ENCODE measurements at places on chromosomes 2 and 18.

- peaks cover 25% of the 10 kb centered on the region for H3K36me3 ChIP-seq
- H3K4me1 ChIP-seq: peaks cover 47% of the 10 kb centered on the region
- no peak overlapping the region for H3K27ac ChIP-seq
- H3K27me3 ChIP-seq: no peaks in the 10 kb centered on the region
These were observed 77.8 kb downstream of the CTIF start for GRCh38 chr18:48616484-48617255.

DNA sequence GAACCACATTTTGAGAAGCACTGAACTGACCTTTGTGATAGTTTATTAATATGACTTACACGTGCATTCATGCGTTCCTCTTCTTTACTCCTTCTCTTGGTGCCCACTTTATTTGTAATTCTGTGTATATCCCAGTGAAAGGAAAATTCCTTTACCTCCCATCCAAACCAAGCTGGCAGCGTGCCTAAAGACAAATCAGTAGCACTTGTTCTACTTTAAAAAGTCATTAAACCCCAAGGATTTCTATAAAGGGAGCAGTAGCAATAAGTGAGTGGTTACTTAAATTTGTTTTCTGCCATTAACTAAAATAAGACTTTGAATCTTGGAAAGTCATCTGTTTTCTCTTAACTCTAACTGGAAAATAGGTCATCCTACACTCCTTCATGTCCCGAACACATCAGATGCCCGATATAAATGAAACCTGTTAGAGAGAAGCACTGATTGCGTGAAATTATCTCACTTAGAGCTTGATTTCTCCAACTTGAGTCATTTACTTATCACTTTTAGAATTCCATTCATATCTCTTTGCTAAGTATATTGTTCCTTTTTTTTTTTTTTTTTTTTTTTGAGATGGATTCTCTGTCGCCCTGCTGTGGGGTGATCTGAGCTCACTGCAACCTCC lies 10.7 kb downstream of the PIK3C3 start:
- no peak overlapping the region for H3K27ac ChIP-seq
- H3K36me3 ChIP-seq: peaks cover 85% of the 10 kb centered on the region
- no peak for DNase-seq
- no peaks in the 10 kb centered on the region for H3K27me3 ChIP-seq

DNA sequence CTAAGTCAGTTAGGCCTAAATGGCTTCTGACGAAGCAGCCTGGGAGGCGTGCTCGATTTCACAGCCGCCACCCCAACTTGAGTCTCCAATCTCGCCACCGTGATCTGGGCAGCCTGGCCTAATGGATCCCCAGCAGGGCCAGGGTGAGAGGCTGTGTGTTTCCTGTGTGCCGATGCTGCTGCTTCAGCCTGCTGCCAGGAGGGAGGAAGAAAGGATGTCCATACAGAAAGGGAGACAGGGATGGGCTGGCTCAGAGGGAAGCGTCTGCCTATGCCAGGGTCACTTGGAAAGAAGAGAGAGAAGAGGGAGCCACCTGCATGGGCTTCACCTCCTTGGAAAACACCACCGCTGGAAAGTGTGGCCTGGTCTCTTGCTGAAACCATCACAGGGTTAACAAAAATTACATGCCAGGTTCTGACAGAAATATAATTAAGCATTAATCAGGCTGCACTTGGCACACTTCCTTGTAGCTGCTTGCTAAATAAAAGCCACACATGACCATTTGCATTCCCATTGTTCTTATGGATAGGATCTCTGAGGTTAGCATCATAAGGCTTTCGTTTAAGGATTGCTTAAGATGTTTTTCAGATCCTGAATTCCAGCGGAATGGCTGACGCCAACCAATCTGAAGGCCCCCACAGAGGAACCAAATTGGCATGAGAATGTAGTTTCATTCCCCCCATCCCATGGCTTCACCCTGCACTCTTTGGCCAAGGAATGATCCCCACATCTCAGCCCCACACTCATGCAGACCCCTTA lies 108.8 kb upstream of the SLC1A4 start:
- H3K27ac ChIP-seq: no peak overlapping the region
- H3K36me3 ChIP-seq: no peaks in the 10 kb centered on the region
- H3K27me3 ChIP-seq: no peaks in the 10 kb centered on the region
- H3K4me1 ChIP-seq: peaks cover 20% of the 10 kb centered on the region
- no peak overlapping the region for H3K4me3 ChIP-seq
- no peak for DNase-seq

DNA sequence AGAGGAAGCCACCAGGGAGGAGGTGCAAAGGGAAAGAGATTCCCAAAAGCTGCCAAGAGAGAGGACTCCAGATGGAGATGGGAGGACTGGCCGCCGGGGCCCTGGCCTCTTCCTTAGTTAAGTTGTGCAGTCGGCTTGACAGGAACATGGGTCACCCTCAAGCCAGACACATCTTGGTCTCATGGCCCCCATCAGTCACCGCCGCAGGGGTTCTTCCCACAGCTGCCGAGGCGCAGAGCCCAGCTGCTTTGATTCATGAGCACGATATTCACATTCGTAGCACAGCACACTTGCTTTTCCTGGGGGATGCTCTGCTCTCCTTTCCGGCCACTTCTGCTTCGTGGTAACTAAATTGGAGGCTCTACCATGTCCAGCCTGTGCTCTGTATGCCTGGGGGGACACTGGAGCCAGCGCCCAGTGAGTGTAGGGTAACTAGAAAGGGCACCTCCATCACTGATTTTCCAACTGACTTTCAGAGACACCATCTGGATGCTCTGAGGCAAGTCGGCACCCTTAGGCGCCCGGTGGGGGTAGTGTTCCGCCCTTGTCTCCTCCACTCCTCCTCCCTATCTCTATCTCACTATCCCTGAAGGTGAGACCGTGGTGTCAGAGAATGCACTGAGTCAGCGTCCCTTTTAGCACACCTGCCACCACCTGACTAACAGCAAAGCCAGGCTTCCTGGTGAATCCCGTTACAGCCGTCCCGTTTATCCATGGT lies 13.3 kb downstream of the TWIST2 start:
- H3K27me3 ChIP-seq: no peaks in the 10 kb centered on the region
- H3K36me3 ChIP-seq: no peaks in the 10 kb centered on the region
- H3K4me3 ChIP-seq: no peak overlapping the region
- no peak for DNase-seq

- no peaks in the 10 kb centered on the region for H3K36me3 ChIP-seq
- no peak for DNase-seq
- H3K27me3 ChIP-seq: no peaks in the 10 kb centered on the region
These were observed 29.1 kb downstream of the HPCAL1 start for GRCh38 chr2:10331702-10332401.

DNA sequence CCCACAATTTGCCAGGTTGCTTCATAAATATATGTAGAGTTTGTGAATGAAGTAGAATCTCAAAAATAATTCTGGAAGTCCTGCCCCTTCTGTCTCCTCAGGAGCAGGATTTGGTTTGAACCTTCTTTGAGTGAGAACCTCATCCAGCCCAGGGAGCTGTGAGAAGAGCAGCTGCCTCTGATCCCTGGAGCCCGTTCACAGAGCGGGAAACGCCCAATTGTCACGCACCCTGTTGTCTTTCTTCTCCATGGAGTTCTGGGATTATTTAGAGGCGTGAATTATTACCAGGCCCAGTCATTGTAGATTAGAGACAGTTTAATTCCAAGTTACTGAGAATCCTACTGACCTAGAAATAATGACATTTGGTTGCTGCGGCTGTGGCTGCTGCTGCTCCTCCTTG lies 66.1 kb downstream of the TPO start:
- H3K36me3 ChIP-seq: no peaks in the 10 kb centered on the region
- H3K4me1 ChIP-seq: no peaks in the 10 kb centered on the region
- DNase-seq: no peak
- no peak overlapping the region for H3K27ac ChIP-seq
- H3K27me3 ChIP-seq: no peaks in the 10 kb centered on the region
- no peak overlapping the region for H3K4me3 ChIP-seq

- no peaks in the 10 kb centered on the region for H3K36me3 ChIP-seq
- H3K27ac ChIP-seq: no peak overlapping the region
- no peaks in the 10 kb centered on the region for H3K27me3 ChIP-seq
- no peak for DNase-seq
- peaks cover 7% of the 10 kb centered on the region for H3K4me1 ChIP-seq
- no peak overlapping the region for H3K4me3 ChIP-seq
These were observed 94.2 kb upstream of the DNAJC10 start for GRCh38 chr2:182621810-182622209.

DNA sequence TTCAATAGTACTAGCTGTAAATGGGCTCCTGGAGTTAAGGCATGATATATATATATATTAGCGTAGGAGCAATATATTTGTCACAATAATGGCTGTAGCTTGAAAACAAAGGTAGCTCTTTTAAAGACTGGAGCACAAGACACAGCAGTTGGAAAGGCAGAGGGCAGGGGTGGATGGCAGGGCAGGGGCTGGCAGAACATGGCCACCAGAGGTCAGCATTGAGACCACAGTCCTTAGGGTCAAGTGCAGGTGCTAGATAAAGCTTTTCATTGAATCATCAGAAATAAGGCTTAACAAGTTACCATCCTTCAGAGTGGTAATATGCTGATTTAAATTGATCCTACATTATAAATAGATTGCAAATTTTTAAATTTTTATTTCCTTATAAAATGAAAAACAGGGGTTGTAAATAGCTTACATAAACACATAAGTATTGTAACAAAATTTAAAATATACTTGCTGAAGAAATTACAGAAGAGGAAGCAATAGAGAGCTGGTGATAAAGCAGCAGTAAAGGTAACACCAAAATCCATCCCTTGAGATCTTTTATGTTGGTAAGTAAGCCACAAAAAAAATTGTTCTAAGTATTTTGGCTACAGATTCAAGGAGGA lies 161.2 kb upstream of the PIEZO2 start:
- H3K27ac ChIP-seq: no peak overlapping the region
- H3K4me1 ChIP-seq: no peaks in the 10 kb centered on the region
- H3K36me3 ChIP-seq: no peaks in the 10 kb centered on the region

DNA sequence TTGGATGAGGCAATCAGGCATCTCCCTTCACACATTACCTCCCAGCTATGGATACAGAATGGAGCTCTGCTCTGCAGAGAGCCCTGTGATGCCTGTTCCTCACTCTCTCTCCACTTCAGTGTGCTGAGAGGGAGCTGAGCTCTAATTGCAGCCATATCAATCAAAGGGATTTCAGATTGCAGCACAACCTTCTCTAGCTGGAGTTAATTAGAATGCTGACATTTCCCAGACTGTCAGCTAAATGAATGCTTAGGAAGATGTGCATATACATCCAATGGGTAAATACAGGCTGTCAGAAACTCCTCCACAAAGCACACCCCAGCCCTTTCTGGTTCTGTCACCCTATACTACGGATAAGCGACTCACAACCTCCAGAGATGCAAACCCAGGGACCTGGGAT lies 402.6 kb downstream of the EIPR1 start:
- DNase-seq: no peak
- no peaks in the 10 kb centered on the region for H3K36me3 ChIP-seq
- no peak overlapping the region for H3K4me3 ChIP-seq
- H3K27me3 ChIP-seq: no peaks in the 10 kb centered on the region
- H3K27ac ChIP-seq: no peak overlapping the region
- H3K4me1 ChIP-seq: no peaks in the 10 kb centered on the region

- no peaks in the 10 kb centered on the region for H3K36me3 ChIP-seq
- H3K4me1 ChIP-seq: no peaks in the 10 kb centered on the region
- H3K27ac ChIP-seq: no peak overlapping the region
- no peaks in the 10 kb centered on the region for H3K27me3 ChIP-seq
- DNase-seq: no peak
- H3K4me3 ChIP-seq: no peak overlapping the region
These were observed 210.4 kb downstream of the SH3BP4 start for GRCh38 chr2:235162082-235162836.

GRCh38 chr2:227539465-227539956 lies 59.2 kb upstream of the SCYGR2 start:
- no peak overlapping the region for H3K4me3 ChIP-seq
- H3K36me3 ChIP-seq: peaks cover 12% of the 10 kb centered on the region
- no peak for DNase-seq
- no peaks in the 10 kb centered on the region for H3K4me1 ChIP-seq
- H3K27ac ChIP-seq: no peak overlapping the region

DNA sequence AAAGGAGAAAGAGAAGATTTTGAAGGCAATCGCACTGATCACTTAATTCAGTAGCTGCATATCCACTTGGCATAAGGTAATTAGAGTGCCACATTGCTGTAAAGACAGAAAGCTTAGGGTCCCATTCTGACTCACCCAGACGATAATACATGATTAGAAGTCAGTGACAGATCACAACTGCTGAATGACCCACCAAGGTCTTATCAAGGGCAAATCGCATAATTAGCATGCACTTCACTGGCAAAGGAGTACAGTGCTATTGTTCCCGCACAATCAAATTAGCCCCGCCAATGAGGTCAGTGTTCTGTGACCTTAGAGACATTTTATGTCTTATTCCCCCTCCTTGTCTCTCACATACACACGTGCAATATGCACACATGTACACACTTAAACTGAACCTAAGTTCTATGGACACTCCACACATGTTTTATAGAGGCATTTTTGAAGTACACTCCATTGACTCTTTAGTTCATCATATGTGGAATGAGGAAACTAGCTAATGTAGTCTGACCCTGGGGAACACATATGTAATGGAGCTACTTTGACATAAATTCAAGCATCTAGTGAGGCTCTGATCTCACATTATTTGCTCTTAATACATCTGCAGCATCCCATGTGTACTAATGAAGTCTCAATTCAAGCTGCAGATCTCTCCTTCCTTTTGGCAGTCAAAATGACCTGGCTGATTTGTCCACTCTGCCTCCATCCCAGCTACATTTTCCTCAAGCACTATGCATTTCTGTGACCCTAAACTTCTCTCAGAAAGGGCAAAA lies 673.8 kb upstream of the FANCL start:
- no peaks in the 10 kb centered on the region for H3K36me3 ChIP-seq
- H3K4me3 ChIP-seq: no peak overlapping the region
- H3K27me3 ChIP-seq: no peaks in the 10 kb centered on the region
- no peak overlapping the region for H3K27ac ChIP-seq

DNA sequence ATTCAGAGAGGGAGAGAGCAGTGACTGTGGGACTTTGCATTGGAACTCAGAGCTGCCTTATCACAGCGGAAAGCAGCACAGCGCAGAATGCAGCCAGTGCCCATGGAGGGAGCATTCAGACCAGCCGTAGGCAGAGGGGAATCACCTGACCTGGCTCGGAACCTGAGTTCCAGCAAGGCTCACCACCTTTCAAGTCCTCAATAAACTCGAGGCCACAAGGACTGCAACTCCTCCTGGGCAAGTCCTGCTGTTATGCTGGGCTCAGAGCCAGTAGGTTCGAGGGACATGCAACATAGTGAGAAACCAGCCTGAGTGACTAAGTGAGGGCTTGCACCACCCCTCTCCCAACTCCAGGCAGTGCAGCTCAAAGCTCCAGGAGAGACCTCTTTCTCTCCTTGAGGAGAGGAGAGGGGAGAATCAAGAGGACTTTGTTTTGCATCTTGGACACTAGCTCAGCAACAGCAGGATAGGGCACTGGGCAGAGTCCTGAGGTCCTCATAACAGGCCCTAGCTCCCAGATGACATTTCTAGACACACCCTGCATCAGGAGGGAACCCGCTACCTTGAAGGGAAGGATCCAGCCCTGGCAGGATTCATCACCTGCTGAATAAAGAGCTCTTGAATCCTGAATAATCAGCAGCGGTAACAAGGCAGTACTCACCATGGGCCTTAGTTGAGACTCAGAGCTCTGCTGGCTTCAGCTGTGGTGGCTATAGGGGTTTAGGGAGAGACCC lies 136.8 kb upstream of the OTOS start:
- H3K27ac ChIP-seq: no peak overlapping the region
- H3K4me1 ChIP-seq: no peaks in the 10 kb centered on the region
- H3K27me3 ChIP-seq: no peaks in the 10 kb centered on the region
- H3K36me3 ChIP-seq: no peaks in the 10 kb centered on the region
- H3K4me3 ChIP-seq: no peak overlapping the region
